NCI-H1105 (cell line): ENCODE measurements at places on chromosomes 13 and 19.

DNA sequence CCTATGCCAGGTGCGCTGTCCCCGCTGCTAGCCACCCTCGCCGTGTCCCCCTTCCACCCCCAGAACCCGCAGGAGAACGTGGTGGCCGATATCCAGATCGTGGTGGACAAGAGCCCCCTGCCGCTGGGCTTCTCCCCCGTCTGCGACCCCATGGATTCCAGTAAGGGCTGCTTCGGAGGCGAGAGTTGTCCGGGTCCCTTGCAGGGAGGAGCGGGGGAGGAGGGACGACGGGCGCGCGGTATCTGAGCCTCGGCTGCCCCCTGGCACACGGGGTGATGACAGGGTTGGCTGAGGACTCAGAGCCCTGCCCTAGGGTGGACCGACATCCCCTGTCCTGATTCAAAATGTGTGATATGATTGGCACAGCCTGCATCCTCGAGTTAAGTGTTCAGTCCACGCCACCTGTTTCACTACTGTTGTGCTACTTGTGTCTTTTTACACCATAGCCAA, 653 bp downstream of the MVB12A start:
- peak; percentile 27 for DNase-seq

GRCh38 chr19:38173291-38174041, 50.6 kb downstream of the DPF1 start:
- peak; percentile 83 for DNase-seq

- DNase-seq, result no peak
These were observed 26.9 kb downstream of the SMARCA4 start for GRCh38 chr19:10987571-10988297.

DNA sequence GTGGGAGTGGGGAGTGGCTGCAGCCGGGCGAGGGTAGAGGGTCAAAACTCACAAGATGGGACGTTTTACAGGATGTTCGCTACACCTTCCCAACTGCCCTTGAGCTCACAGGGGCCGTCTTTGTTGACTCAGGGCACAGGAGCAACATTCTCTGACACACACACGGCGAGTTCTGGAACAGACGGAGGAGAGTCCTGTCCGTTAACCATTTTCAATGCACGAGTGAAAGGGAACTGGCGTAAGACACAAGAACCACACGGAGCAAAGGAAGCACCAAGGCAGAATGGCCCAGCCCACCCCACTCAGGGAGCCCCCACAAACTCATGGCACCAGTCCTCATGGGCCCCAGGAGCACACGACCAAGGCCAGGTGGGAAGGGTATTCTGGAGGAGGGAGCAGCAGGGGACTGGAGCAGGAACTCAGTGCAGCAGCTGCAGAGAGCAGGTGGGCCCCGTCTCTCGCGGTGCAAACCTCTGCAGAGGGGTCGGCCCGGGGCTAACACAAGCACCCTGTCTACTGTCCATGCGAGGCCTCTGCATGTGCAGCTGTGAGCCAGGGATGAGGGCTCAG, 37.9 kb upstream of the ISYNA1 start:
- DNase-seq, result no peak

DNA sequence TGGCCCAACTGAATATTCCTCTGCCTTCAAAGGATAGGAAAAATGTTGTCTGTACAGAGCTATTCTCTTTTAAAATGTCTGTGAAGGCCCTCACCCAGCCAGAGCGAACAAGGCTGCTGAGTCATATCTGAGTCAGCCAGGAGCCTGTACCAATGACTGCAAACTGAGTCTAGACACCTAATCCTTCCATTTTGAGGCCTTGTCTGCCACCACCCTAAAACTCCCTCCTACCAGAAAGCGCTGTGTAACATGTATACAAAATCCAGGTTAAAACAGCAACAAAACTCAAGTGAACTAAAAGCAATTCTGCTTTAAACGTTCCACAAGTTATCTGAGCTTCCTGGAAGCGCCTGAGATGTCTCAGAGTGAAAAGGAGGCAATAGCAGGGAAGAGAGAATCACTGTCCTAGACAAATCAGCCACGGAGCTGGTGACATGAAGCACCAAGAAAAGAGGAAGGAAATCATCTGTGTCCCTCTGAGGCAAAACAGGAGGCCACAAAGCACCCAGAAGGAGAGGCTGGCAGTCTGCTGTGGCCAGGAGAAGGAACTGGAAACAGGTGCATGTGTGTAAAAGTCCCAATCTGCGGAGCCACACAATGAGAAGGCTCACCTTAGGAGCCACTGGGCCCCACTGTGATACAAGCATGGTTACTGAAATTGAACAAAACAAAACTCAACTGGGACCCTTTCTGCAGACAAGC, 10.2 kb downstream of the DHRS12 start:
- no peak for DNase-seq

- DNase-seq, result no peak
These were observed 757 bp downstream of the EGLN2 start for GRCh38 chr19:40799558-40800338.

DNA sequence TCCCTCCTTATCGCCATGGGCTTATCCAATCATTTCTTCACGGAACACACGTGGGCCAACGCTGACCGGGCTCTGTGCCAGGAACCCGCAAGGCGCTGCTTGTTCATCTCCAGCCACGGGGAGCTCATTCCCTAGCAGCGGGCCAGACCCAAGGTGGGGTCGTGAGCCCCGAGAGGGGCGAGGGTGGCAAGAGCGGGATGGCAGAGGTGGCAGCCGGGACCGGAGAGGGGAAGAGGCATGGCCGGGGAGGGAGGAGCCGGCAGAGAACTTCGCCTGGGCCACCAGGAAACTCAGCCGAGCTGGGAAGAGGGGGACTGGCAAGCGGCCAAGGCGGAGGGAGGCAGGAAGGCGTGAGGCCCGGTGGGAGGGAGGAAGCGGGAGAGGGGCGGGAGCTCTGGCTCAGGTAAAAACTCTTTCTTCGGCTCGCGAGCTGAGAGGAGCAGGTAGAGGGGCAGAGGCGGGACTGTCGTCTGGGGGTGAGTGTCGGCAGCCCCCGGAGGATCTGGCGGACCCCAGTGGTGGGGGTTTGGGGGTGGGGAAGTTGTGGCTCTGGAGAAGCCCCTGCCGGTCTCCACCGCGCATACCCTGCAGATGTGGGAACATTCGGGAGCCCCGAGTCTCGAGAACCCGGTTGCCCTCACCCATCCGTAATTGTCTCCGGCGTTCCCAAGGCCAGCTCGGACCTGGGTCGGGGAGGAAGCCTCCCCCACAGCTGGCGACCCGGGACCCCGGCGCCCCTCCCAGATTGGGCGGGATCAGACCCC, at the start of gene B3GNT3:
Gene B3GNT3 (plus strand): TSS at position 408 of the 764 bp plus-strand sequence. CDS start 12,670 bp downstream, outside the sequence.
- peak; percentile 59 for DNase-seq

DNA sequence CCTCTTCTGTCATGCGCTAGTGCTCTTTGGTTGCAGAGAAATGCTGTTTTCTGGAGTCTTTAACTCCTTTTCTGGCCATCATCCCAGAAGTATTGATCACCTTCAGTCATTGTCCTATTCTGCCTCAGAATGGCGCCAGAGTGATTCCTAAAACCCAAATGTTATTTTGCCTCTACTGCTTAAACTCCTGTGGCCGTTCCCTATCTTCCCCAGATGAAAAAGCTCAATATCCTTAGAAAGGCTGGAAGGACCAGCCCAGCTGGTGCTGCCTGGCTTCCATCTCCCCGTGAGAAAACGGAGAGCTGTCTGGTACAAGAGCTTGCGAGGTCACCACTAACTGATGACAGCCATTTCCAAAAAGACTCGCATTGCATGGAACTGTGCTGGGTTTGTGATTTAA, 179.1 kb downstream of the RBM26 start:
- DNase-seq, result no peak

GRCh38 chr19:2719232-2719735, 1.9 kb downstream of the DIRAS1 start:
- DNase-seq, result no peak

DNA sequence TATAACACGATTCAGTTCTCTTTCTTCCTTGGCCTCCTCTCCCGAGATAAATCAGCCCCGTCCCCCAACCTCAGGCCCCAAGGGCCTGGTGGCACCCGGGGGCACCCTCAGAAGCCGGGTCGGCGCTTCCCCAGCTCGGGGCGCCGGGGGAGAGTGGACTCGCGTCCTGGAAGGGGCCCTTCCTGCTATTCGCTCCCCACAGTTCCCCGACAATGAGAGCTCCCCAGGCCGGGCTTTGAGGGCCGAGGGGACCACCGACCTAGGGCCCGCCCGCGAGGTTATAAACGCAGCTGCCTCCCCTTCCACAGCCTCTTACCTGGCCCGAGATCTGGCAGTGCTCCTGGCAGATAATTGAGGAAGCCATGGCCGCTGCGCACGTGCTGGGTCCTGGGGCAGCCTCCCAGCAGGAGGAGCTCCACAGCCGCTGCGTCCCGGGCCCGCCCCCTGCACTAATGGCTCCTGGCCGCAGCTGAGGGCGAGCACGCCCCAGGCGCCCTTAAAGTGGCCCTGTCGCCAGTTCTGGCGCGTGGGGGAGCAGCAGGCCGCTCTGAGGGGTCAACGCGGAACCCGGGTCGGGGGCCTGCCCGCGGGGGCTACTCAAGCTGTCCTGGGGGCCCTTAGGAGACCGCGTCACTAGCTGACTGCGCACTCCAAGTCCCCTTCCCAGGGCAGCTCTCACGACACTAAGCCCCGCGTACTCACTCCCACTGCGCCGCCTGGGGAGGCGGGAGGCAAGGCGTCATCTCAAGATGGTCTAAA, at the start of gene SOHLH2:
Gene SOHLH2 (minus strand): TSS at position 394 of the 759 bp plus-strand sequence. CDS start 30 bp downstream, at position 364.
- no peak for DNase-seq

GRCh38 chr13:102693250-102693649, 1.6 kb downstream of the METTL21C start:
- no peak for DNase-seq

- DNase-seq, result no peak
These were observed 42.5 kb downstream of the DNM2 start for GRCh38 chr19:10760273-10760944.

DNA sequence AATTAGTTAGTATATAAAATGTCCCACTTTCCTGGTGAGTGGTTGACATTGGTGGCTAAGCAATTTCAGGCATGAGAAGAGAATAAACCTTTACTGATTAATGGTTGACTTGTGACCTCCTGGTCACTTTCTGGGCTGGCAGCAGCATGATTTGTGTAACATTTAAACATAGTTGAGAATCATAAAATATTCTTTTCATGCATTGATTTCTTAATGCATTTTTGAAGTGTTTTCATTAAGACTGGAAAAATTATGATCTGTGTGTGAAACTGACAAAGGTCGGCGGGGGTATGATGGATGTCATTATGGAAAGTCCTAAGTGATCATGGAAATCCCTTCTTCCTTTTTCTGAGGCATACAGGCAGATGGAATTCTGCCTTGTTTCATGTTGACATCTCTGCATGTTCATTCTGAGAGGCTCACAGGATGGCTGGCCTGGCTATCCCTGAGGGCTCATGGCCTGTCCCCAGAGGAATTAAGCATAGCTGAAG, 98.7 kb upstream of the RNF113B start:
- DNase-seq, result no peak

DNA sequence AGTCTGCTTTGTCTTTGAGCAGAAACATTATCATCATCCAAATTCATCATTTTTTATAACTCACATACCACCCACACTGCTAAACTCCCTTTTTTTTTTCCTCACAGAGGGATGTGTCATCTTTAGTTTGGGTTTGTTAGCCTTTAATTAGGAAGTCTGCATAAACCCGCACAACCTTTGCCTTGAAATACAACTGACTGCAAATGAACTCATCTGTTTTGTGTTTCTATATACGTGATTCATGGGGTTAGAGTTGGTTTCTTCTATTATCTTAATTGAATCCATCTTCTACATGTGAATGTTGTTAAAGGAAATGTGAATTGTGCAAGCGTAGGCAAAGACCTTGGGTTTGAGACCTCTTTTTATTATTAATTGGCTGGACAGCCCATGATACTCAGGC, 102.7 kb downstream of the SLAIN1 start:
- no peak for DNase-seq

GRCh38 chr19:19566306-19566705, 28.2 kb downstream of the CILP2 start:
- DNase-seq, result no peak

DNA sequence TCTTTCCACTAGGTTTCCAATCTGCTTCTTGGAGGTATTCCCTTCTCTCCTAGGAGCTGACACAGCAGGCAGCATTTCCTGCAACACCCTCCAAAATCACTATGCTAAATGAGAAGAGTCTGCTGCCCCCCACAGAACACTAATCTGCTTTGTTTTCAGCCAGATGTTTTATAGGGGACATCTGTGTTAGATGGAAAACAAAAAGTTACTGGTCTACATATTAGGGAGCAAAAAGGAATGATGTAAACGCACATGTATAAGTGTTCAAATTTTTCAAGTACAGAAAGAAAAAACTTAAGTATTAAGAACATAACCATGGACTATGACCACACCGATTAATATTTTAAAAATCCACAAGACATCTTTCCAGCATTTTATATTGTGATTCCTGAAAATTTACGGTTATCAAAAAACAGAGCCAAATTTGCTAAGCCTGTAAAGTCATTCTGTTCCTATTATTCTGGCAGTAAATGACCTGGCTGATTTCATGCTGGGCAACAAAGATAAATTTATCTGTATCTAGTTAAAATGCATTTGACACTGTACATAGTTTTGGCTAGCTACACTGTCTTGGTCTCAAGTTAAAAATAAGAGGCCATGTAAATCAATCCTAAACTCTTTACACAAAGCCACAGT, 63.3 kb downstream of the DCLK1 start:
- no peak for DNase-seq

- no peak for DNase-seq
These were observed 25.3 kb upstream of the MIER2 start for GRCh38 chr19:369876-370275.

DNA sequence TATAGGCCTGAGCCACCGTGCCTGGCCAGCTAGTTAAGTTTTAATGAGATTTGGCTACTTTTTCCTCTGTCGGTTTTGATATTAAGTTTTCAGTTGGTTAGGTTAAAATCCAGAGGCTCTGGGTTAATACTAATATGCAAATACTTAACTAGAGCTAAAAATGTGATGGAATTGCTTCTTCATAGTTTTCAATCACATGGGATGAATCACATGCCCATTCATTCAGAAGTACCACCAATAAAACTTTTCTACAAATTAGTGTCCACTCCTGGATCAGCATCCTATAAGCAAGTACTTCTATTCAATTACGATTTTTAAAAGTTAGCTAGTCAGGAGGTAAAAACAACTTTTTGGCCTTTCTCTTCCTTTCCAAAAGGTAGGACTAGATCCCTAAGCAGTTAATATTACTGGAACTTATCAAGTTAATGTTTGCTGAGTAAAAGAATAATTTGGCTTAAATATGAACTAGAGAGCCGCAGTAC, 4.3 kb downstream of the SLC25A30 start:
- no peak for DNase-seq

DNA sequence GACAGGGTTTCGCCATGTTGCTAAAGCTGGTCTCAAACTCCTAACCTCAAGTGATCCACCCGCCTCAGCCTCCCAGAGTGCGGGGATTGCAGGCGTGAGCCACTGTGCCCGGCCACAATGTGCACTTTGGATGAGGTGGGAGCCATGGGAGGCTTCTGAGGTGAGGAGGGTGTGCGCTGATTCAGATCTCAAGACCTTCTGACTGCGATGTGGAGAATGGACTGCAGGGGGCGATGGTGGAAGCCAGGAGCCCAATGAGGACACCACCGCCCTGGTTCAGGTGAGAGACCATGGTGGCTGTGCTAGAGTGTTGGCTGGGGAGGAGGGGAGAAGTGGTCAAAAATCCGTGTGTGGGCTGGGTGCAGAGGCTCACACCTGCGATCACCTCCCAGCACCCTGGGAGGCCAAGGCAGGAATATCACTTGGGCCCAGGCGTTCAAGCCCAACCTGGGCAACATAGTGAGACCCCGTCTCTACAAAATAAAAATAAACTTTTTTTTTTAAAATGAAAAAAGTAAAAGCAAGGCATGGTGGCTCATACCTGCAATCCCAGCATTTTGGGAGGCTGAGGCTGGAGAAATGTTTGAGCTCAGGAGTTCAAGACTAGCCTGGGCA, 5.6 kb downstream of the INAFM1 start:
- DNase-seq, result no peak

- no peak for DNase-seq
These were observed 8.4 kb upstream of the KCTD4 start for GRCh38 chr13:45209229-45209628.

GRCh38 chr19:56840451-56841192, at the start of the genes PEG3 and ZIM2:
TSS of gene PEG3 (minus strand) at chr19:56840726. CDS start at chr19:56824655, 16,071 bp downstream.
TSS of gene ZIM2 (minus strand) at chr19:56840726. CDS start at chr19:56824277, 16,449 bp downstream.
- no peak for DNase-seq
